ENCODE measurements at places on chromosomes 4 and X. TPM values are rescaled to one million over a fixed set of nuclear protein-coding genes. Genes with fewer than 3 reads are reported as not detected.

The GAB3 gene
- total RNA-seq = 5.3 TPM

The RADX gene
- 6.6 TPM for total RNA-seq

The XG gene
- total RNA-seq = 0.11 TPM

The SLC10A6 gene
- total RNA-seq = 0.79 TPM

The MAML3 gene
- total RNA-seq = 6.0 TPM

The ADGRL3 gene
- total RNA-seq = 118 TPM

The USP17L22 gene
- total RNA-seq = not detected

The TEX13B gene
- not detected for total RNA-seq

The HSD17B13 gene
- 0.33 TPM for total RNA-seq

The MAGEC1 gene
- total RNA-seq = not detected

The BEND4 gene
- 1.4 TPM for total RNA-seq

The HPSE gene
- 6.5 TPM for total RNA-seq

The SPON2 gene
- total RNA-seq = 29.5 TPM

The PABPC1L2B gene
- total RNA-seq = 0.72 TPM

The MGARP gene
- total RNA-seq = 1.1 TPM

The RAB39B gene
- total RNA-seq = 5.7 TPM

The GASK1B gene
- total RNA-seq = 44.4 TPM

The AKAP4 gene
- total RNA-seq = not detected

The USP46 gene
- total RNA-seq = 52.8 TPM

The DCX gene
- 46.3 TPM for total RNA-seq

The GATA1 gene
- total RNA-seq = 0.39 TPM

The SSX2 gene
- total RNA-seq = not detected

The GUCY1B1 gene
- total RNA-seq = 22.6 TPM

The RGN gene
- total RNA-seq = 15.3 TPM

The UGT2B7 gene
- 0.20 TPM for total RNA-seq

The ZNF157 gene
- 1.5 TPM for total RNA-seq

The MAGEB2 gene
- total RNA-seq = not detected

The MAMLD1 gene
- 9.3 TPM for total RNA-seq

The RAI2 gene
- 5.2 TPM for total RNA-seq

The HSFX1 gene
- total RNA-seq = 2.2 TPM

The GCNA gene
- total RNA-seq = 3.1 TPM

The CLCN3 gene
- total RNA-seq = 147 TPM

The TGIF2LX gene
- not detected for total RNA-seq

The RHOXF1 gene
- not detected for total RNA-seq

The MAGIX gene
- total RNA-seq = 6.2 TPM

The WDR17 gene
- 42.5 TPM for total RNA-seq

The CHRDL1 gene
- 8.1 TPM for total RNA-seq

The DIPK2B gene
- total RNA-seq = 5.6 TPM

The ATP2B3 gene
- total RNA-seq = 11.8 TPM

The TEC gene
- total RNA-seq = 2.6 TPM

The SMARCAD1 gene
- total RNA-seq = 50.5 TPM

The IL2RG gene
- total RNA-seq = 0.22 TPM

The ARR3 gene
- not detected for total RNA-seq

The DCUN1D4 gene
- total RNA-seq = 35.2 TPM

The MXRA5 gene
- total RNA-seq = 53.6 TPM

Data from spinal cord (tissue), 10 donors.